ENCODE measurements at places on chromosomes 1 and 21.
A peak's percentile ranks its signal among the peaks of the same experiment; 100 is the strongest.

DNA sequence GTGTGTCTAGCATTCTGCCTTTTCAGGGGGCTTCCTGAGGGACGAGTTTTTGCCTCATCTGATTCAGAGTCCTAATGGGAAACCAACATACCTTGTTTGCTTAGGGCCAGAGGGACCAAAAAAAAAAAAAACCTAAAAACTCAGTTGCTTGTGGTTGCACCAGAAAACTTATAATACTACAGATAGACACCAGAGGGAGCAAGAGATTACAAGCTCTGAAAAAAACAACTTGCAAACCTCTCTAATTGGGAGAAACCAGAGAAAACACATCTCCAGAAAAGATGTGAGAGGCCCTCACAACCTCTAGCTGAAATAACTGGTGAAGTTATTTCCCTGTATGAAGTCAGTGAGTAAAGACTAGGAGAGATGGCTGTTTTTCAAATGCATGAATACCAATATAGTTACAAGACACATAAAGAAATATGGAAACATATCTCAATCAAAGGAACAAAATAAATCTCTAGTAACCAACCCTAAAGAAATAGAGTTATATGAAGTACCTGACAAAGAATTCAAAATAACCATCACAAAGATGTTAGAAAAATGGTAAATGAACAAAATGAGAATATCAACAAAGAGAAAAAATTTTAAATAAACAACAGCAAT, 233.7 kb upstream of the NFIA start:
- no peak for DNase-seq

DNA sequence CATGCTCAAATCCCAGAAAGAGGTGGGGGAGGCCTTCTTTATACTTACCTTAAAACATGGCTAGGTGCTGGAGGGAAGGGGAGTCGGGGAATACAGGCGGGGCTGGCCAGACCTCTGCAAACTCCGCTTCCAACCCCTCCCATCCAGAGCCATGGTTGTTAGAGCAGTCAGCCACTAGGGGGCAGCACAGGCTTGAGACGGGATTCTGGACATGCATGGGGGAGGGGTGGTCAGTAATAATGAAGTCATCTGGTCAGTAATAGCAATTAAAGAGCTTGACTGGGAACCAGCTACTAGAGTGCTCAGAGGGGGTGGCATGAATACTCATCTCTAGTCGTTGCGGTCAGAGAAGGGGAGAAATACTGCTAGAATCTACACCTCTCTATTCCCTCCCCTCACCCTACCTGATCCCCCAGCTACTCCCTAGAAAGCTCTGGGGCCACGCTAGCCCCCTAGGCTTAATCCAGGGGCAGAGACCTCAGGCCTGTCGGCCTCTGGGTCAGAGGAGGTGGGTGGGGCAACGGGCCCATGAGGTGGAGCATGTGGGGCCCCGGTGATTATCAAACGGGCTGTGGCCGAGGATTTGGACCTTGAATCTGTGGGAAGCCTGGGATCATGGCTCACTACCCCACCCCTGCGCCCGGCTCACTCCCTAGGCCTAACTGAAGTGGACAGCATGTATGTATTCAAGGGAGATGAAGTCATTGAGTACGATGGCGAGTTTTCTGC, 2.9 kb downstream of the CASQ1 start:
- peak; percentile 69 for DNase-seq

- no peak for DNase-seq
Observed at GRCh38 chr21:32544697-32545096, 40.6 kb downstream of the TCP10L start.

- DNase-seq, result no peak
Observed at GRCh38 chr1:2412773-2413494, 570 bp upstream of the PEX10 start.

- DNase-seq, result no peak
Observed at GRCh38 chr1:203173566-203173965, 2.1 kb downstream of the MYBPH start.

- DNase-seq, result no peak
Observed at GRCh38 chr1:170510163-170510562, 21.8 kb upstream of the GORAB start.

- DNase-seq, result no peak
Observed at GRCh38 chr1:99737016-99737415, 29.4 kb downstream of the FRRS1 start.

Data from activated CD4-positive, alpha-beta T cell treated with anti-CD3 and anti-CD28 coated beads for 1 hour (primary cell).